Lower lobe of right lung (tissue), 2 donors: ENCODE measurements at places on chromosomes 2 and 18. TPM values are rescaled to one million over a fixed set of nuclear protein-coding genes. Genes with fewer than 3 reads are reported as not detected.

- H3K36me3 ChIP-seq: no peaks in the 10 kb centered on the region
- peak; percentile 98 for DNase-seq
- H3K4me1 ChIP-seq: peaks cover 36% of the 10 kb centered on the region
- no peaks in the 10 kb centered on the region for H3K27me3 ChIP-seq
These were observed at the start of gene UBE2F for GRCh38 chr2:237966565-237967462. Gene UBE2F, plus strand, starts transcription at chr2:237967014. Its CDS starts 6,094 bp downstream, at chr2:237973108.

GRCh38 chr2:107730898-107731297 is 95.8 kb upstream of the RGPD4 start:
- H3K27me3 ChIP-seq: no peaks in the 10 kb centered on the region
- no peak overlapping the region for H3K4me3 ChIP-seq
- H3K27ac ChIP-seq: no peak overlapping the region
- H3K36me3 ChIP-seq: no peaks in the 10 kb centered on the region

GRCh38 chr2:231163011-231163410 is 35.4 kb upstream of the ARMC9 start:
- no peak overlapping the region for H3K27ac ChIP-seq
- no peaks in the 10 kb centered on the region for H3K27me3 ChIP-seq
- H3K4me3 ChIP-seq: no peak overlapping the region

- no peaks in the 10 kb centered on the region for H3K27me3 ChIP-seq
- no peak for DNase-seq
- no peaks in the 10 kb centered on the region for H3K4me1 ChIP-seq
- no peaks in the 10 kb centered on the region for H3K36me3 ChIP-seq
- H3K27ac ChIP-seq: no peak overlapping the region
These were observed 59.0 kb upstream of the SPRED2 start for GRCh38 chr2:65491381-65491905.

DNA sequence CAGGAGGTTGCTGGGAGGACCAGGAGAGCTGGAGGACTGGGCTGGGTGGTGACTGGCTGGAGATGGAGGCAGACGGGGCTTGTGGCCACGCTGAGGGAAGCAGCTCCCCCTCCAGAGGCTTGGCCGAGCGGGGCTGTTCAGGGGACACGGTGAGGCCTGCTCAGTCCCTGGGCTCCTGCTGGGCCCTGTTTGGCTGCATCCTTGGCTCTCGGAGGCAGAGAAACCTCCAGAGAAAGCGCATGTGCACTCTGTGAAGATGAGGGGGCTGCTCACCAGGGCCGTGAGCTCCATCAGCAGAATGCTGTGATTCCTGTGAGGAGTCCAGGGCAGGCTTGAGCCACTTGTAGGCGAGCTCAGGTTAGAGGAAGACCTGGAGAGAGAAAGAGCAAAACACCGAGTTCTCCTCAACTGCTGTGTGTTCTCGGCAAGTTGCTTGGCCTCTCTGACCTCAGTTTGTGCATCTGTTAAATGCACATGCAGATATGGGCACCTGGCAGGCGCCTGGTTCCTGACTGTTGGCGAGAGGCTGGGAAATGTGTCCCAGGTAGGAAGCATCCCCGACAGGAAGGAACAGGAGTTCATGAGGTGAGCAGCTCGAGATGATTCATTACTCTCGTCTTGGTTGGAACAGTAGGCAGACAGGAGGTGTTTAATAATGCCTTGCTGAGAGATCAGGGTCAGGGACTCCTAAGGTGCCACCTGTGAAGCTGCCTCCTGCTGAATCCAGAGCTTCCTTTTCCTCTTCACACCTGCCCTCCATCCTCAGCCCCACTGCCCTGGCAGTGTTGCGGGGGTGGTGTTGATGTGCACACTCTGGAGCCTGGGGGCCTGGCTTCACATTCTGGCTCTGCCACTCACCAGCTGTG is 941 bp downstream of the ZAP70 start:
- no peaks in the 10 kb centered on the region for H3K27me3 ChIP-seq
- peak overlapping the region; percentile 39 for H3K4me3 ChIP-seq
- DNase-seq: no peak
- H3K27ac ChIP-seq: peak overlapping the region; percentile 58

GRCh38 chr2:239470151-239470900 is 69.5 kb upstream of the HDAC4 start:
- H3K36me3 ChIP-seq: no peaks in the 10 kb centered on the region
- H3K4me3 ChIP-seq: no peak overlapping the region
- no peaks in the 10 kb centered on the region for H3K27me3 ChIP-seq
- H3K27ac ChIP-seq: no peak overlapping the region
- H3K4me1 ChIP-seq: no peaks in the 10 kb centered on the region
- DNase-seq: no peak

DNA sequence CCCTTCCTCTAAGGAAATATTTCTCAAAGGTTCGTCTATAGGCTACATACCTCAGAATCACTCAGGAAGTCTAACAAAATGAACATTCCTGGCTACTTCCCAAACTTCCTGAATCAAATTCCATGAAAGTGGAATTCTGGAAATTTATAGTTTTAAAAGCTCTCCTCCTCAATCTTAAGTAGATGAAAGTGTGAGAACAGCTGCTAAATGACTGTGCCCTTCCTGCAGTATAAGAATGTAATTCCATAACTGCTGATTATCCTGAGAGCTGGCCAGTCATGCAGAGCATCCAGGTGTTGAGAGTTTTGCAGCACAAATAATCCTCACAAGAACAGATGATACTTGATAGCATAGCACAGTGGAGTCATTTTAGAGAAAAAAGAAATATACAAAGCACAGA is 265.0 kb downstream of the KCNJ3 start:
- no peak overlapping the region for H3K4me3 ChIP-seq
- no peaks in the 10 kb centered on the region for H3K4me1 ChIP-seq
- no peak overlapping the region for H3K27ac ChIP-seq
- DNase-seq: no peak

- H3K36me3 ChIP-seq: no peaks in the 10 kb centered on the region
- DNase-seq: no peak
- no peaks in the 10 kb centered on the region for H3K27me3 ChIP-seq
- H3K4me3 ChIP-seq: no peak overlapping the region
- no peak overlapping the region for H3K27ac ChIP-seq
- H3K4me1 ChIP-seq: peaks cover 52% of the 10 kb centered on the region
These were observed 3.4 kb downstream of the WDFY1 start for GRCh38 chr2:223941579-223942277.

DNA sequence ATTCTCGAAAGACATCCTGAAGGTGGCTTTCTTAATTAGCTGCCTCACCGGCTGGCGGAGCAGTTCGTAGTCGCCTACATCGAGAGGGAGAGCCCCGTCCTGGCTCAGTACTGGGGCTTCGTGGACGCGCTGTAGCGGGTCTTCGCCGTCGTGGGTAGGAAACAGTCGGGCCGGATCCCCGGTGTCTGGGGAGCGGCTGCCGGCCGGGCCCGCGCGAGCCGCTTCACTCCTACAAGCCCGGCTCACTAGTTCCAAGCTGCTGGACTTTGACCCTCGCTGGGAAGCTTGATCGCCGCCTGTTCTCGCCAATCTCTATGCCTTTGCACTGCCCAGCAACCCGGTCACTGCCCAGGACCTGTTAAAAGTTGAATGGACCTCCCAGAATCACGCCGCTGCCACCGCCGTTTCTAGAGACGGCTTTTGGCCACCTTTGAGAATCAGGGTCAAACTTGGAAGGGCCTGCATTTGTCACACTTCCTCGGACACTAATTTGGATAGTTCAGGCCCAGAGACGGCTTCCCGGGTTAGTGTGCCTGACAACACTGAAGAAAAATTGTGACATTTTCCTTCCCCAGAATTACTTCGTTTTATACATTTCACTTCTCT is 41.4 kb upstream of the AKAIN1 start:
- H3K36me3 ChIP-seq: peaks cover 25% of the 10 kb centered on the region
- peak overlapping the region; percentile 100 for H3K27ac ChIP-seq
- H3K27me3 ChIP-seq: no peaks in the 10 kb centered on the region
- peaks cover 33% of the 10 kb centered on the region for H3K4me1 ChIP-seq
- DNase-seq: peak; percentile 65

GRCh38 chr18:65725251-65726050 is 25.4 kb upstream of the CDH7 start:
- no peaks in the 10 kb centered on the region for H3K27me3 ChIP-seq
- no peaks in the 10 kb centered on the region for H3K4me1 ChIP-seq

- H3K27me3 ChIP-seq: no peaks in the 10 kb centered on the region
- H3K27ac ChIP-seq: no peak overlapping the region
- DNase-seq: no peak
- H3K36me3 ChIP-seq: no peaks in the 10 kb centered on the region
These were observed 45.9 kb downstream of the ST6GAL2 start for GRCh38 chr2:106839849-106840595.

- H3K4me3 ChIP-seq: no peak overlapping the region
- H3K27ac ChIP-seq: no peak overlapping the region
- no peak for DNase-seq
- H3K36me3 ChIP-seq: no peaks in the 10 kb centered on the region
- no peaks in the 10 kb centered on the region for H3K27me3 ChIP-seq
These were observed 13.9 kb upstream of the UGP2 start for GRCh38 chr2:63827749-63828148.

DNA sequence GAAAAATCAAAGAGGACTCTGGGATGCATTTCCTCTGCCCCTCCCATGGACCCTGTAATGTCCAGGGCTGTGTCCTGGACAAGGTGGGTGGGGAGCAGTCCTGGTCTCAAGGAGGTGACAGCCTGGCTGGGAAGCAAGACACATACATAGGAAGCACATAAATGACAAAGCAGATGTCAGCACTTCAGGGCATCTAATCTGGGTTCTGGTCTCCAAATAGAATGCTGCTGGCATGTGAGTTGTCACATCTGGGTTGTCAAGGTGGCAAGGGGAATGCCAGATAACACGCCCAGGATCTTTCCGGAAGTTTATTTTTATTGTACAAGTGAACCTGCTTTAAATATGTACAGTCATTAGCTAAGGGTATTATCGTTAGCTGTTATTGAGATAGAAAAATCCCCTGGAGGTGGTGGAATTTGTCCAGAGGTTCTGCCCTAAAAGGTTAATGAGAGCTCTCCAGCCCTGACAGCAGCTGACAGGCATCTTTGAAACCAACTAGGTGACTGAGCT is 5.6 kb downstream of the IL1F10 start:
- H3K27ac ChIP-seq: no peak overlapping the region
- no peaks in the 10 kb centered on the region for H3K27me3 ChIP-seq
- no peaks in the 10 kb centered on the region for H3K36me3 ChIP-seq
- no peak overlapping the region for H3K4me3 ChIP-seq
- no peak for DNase-seq
- no peaks in the 10 kb centered on the region for H3K4me1 ChIP-seq

- H3K27ac ChIP-seq: no peak overlapping the region
- no peaks in the 10 kb centered on the region for H3K27me3 ChIP-seq
- H3K36me3 ChIP-seq: peaks cover 91% of the 10 kb centered on the region
- no peak overlapping the region for H3K4me3 ChIP-seq
- no peaks in the 10 kb centered on the region for H3K4me1 ChIP-seq
These were observed 42.7 kb downstream of the SAP130 start for GRCh38 chr2:127985026-127985734.

GRCh38 chr2:238879621-238880377 is 31.9 kb downstream of the TWIST2 start:
- no peak overlapping the region for H3K27ac ChIP-seq
- no peak overlapping the region for H3K4me3 ChIP-seq
- H3K27me3 ChIP-seq: no peaks in the 10 kb centered on the region
- no peak for DNase-seq
- no peaks in the 10 kb centered on the region for H3K4me1 ChIP-seq

- H3K4me1 ChIP-seq: peaks cover 34% of the 10 kb centered on the region
- no peak for DNase-seq
- H3K4me3 ChIP-seq: no peak overlapping the region
- H3K36me3 ChIP-seq: no peaks in the 10 kb centered on the region
These were observed 18.8 kb downstream of the LPIN2 start for GRCh38 chr18:2994020-2994589.

DNA sequence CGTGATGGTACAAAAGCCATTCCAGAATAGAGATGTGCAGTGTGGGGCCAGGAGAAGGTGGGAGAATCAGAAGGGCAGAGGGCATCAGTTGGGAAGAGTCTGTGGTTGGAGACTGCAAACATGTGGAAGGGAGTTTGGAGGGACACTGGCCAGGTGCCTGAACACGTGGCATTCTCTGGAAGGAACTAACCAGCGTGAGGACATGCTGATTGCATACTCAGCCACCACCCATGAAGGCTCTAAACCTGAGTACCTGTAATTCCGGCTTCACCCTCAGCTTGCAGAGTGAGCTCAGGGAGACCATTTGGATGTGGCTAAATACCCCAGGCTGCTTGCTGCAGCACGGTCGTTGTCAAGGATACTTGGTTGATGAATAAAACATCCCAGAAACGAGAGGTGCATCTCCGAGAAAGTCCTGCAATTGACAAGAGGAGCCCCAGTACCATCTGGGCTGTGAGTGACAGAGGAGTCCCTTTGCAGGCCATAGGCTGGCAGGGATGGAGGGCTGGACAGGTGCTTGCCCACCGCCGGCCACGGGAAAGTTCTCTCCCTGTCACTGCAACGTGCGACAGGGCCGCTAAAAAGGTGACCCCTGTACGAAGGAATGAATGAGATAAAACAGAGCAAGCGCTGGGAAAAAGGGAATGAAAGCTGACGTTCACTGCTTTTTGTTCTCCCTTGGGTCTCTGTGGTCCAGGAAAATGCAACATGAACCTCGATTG is 5.0 kb downstream of the ACKR3 start:
- no peak overlapping the region for H3K27ac ChIP-seq
- no peaks in the 10 kb centered on the region for H3K27me3 ChIP-seq
- no peaks in the 10 kb centered on the region for H3K36me3 ChIP-seq
- DNase-seq: no peak
- peaks cover 33% of the 10 kb centered on the region for H3K4me1 ChIP-seq

GRCh38 chr18:79924814-79925731 is 26.4 kb downstream of the SLC66A2 start:
- no peaks in the 10 kb centered on the region for H3K27me3 ChIP-seq
- H3K4me3 ChIP-seq: no peak overlapping the region
- peaks cover 8% of the 10 kb centered on the region for H3K4me1 ChIP-seq
- peak; percentile 42 for DNase-seq

GRCh38 chr2:219125886-219126270 is 34.7 kb downstream of the NHEJ1 start:
- H3K4me1 ChIP-seq: peaks cover 49% of the 10 kb centered on the region
- no peak overlapping the region for H3K4me3 ChIP-seq
- no peaks in the 10 kb centered on the region for H3K36me3 ChIP-seq

DNA sequence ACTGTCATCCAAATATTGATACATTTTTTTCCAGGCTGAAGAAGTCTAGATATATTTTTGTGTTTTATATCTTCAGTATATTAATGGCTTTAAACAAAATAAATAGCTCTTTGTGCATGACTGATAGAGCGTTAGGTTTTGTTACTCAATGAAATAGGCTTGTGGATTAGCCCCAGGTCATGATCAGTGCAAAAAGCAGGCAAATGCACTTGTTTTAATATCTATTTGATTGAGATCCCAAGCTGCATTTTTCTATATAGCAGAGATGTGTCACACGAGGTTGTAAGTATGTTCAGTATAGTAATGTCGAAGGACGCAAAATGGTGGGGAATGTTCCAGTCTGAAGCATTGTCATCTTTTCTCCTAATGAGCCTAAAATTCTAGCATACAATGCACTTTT is 198.5 kb downstream of the ZNF407 start:
- H3K4me3 ChIP-seq: no peak overlapping the region
- H3K27me3 ChIP-seq: no peaks in the 10 kb centered on the region
- H3K27ac ChIP-seq: no peak overlapping the region
- peaks cover 4% of the 10 kb centered on the region for H3K4me1 ChIP-seq

The ABCG8 gene
- total RNA-seq: not detected

The CAPN13 gene
- total RNA-seq: 23.0 TPM

The CNGA3 gene
- total RNA-seq: 0.18 TPM

The CACNB4 gene
- total RNA-seq: 17.3 TPM

The MC5R gene
- total RNA-seq: not detected

The RNU2-63P gene
- total RNA-seq: not detected

The CBLN2 gene
- total RNA-seq: not detected

The MSH2 gene
- total RNA-seq: 13.1 TPM

The SAG gene
- not detected for total RNA-seq
